NCI-H1092 (cell line): ENCODE measurements at places on chromosomes 7 and 10.

DNA sequence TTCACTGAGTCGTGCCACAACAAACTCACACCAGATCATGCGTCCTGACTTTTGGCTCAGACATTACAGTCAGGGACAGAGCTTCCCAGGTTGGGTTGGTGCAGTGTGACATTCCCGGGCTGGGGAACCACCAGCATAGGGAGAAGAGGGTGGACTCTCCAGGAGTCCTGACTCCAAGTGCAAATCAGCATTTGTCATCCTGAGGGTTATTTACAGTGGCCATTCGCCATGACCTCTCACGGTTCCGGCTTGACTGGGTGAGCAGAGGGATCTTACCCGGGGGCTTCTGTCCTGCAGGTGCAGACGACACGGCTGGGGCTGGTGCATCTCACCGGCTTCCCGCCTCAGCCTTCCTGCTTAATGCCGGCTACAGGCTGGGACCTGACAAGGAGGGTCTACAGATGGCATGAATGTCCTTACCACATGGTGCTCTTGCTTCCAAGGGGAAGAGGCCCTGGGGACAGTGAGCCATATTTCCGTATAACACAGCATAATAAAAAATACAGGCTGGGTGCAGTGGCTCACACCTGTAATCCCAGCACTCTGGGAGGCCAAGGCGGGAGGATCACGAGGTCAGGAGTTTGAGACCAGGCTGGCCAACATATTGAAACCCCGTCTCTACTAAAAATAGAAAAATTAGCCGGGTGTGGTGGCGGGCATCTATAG is 12.5 kb upstream of the INTS1 start:
- no peak for DNase-seq

DNA sequence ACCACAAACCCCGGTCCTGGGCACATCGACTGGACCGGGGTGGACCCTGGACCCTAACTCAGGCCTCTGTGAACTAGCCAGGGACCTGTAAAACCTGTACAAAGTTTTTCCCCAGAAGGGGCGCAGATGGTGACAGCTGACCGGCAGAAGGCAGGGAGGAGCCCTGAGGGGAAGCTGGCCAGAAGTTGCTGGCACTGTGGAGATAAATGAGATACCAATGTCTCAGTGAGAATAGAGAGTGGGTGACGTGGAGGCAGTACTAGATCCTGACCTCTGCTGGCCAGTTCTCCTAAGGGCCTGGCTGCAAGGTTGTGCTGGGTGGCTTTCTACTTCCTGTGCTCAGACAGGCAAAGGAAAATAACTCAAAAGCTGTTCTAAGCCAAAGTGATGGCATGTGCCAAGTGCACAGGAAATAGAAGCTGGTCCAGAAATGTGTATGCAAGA is 10.6 kb upstream of the TSPAN14 start:
- DNase-seq: no peak

DNA sequence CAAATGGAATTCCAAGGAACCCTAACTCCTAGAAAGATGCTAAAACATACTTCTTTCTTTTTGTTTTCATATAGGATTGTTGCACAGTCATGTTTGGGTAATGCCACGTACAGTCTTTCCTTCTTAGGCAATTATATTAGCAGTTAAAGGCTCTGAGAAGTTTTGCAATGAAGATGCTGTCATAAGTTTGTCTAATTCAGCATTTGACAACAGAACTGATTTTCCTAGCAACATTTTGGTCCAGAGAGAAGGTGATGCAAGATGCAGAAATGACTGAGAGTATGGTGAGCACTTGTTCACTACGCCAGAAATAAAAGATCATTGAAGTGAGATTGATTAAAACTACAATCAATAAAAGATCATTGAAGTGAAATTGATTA is 184.0 kb upstream of the PLXNA4 start:
- DNase-seq: no peak

GRCh38 chr10:92387289-92387940 is 96.4 kb downstream of the MARCHF5 start:
- no peak for DNase-seq

DNA sequence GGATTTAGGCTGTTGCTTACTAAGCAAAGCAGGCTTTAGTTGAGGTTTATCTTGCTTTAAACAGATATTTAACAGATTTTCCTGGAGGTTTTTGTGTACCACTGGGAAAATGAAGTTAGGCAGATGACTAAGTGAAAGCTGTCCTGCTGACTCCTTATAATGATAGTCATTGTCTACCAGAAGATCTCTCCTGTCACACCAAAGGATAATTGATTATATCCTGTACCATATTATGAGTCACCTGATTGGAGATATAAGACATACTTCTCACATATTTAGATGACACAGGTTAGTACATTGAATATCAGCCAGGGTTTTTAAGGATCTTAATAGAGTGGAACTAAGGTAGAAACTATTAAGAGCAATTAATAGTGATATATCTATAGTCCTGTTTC is 68.4 kb downstream of the PTEN start:
- DNase-seq: no peak

DNA sequence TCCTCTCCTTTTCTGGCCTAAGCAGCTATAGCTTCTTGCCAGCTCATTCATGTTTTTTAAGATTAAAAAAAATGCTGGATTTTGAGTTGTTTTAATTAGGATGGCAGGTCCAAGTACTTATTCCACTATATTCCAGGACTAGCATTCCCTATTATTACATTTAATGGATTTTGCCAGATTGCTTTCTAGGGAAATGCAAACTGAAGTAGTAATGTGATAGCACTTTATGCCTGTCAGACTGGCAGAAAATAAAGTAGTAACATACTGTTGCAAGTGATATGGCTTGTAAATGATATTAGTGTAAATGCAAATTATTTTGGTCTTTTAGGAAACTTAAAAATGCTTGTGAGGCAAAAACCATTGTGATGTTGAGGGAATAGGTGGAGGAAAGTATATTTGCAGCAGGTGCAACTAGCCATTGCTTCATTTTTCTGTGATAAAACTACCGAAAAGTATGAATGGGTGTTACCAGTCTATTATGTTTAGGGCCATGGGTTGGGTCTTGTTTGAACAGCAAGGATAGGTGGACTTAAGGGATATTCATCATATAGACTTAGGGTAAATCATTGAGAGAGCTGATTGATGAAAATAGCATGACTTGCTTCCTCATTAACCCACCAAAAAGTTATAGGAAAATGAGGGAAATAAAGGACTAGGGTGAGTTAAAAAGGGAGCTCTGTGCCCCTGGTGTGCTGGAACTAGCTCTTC is 19.9 kb downstream of the ZNRF2 start:
- no peak for DNase-seq

GRCh38 chr7:108310351-108310750 is 145.9 kb downstream of the NRCAM start:
- no peak for DNase-seq

DNA sequence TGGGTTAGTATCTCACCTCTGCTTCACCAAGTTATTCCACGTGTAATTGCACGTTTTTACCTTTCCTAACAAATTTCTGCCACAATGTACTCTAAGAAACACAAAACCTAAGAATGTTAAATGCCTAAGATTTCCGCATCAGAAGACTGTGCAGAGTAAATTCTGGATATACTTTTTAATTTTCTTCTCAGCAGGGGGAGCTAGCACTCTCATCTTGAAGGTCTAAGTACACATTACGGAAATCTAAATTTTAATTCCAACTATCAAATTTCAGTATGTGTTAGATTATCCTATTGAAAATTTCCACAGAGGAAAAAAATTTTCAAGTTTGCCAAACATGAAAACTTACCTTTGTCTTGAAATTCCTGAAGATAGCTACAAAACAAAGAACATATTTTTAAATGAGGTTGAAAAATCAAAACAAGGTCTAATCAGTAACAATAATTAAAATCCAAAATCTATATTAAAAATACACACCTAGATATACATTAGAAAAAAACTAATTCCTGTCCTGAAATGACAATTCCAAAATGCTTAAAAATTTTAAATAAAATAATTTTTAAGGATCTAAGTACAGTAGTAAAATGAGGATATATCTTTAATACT is 10.5 kb downstream of the SKAP2 start:
- peak; percentile 60 for DNase-seq

DNA sequence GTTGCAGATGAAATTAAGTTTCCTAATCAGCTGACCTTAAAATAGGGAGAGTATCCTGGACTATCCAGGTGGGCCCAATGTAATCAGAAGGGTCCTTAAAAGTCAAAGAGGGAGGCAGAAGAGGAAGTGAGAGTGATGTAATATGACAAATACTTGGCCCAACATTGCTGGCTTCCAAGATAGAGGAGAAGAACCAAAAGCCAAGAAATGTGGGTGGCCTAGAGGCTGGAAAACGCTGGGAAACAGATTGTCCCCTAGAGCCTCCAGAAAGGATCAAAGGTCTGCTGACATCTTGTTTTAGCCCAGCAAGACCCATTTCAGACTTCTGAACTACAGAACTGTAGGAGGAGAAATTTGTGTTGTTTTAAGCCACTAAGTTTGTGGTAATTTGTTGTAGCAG is 79.7 kb upstream of the NOBOX start:
- DNase-seq: no peak

GRCh38 chr7:36487756-36488336 is 98.2 kb downstream of the ANLN start:
- DNase-seq: peak; percentile 49

DNA sequence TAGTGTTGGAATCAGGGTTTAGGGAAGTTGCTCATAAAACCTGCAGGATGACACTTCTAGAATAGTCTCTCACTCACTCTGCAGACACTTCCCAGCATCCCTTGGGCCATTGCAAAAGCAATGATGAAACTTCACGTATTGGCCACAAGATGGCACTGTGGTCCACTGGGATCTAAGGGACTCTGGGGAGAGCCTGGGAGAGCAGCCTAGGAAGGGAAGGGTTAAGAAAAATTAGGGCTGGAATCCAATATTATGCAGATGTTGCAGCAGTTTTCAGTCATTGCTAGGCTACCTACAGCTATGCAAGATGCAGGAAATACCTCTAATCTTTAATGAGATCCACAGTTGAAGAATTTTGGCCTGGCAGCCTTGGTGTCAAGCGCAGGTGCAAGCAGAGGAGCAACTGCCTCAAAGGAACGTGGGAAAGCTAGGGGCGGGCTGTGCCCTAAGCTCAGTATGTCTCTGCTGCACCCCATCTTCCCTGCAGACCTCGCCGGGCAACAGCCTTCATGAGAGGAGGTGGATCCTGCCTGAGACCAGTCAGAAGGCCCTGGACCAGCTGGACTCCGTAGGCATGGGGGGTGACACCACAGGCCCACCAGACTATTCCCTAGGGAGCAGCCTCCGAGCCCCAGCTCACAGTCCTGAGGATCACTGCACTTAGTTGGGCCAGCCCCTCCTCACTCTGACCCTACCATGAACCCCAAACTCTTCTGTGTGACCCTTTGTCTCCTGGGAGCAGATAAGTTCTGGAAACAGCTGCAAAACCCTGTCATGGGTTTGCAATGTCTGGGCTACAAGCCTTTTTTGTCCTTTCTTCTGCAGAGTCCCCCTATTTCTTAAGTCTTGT is 127.9 kb upstream of the PRSS58 start:
- DNase-seq: peak; percentile 27

DNA sequence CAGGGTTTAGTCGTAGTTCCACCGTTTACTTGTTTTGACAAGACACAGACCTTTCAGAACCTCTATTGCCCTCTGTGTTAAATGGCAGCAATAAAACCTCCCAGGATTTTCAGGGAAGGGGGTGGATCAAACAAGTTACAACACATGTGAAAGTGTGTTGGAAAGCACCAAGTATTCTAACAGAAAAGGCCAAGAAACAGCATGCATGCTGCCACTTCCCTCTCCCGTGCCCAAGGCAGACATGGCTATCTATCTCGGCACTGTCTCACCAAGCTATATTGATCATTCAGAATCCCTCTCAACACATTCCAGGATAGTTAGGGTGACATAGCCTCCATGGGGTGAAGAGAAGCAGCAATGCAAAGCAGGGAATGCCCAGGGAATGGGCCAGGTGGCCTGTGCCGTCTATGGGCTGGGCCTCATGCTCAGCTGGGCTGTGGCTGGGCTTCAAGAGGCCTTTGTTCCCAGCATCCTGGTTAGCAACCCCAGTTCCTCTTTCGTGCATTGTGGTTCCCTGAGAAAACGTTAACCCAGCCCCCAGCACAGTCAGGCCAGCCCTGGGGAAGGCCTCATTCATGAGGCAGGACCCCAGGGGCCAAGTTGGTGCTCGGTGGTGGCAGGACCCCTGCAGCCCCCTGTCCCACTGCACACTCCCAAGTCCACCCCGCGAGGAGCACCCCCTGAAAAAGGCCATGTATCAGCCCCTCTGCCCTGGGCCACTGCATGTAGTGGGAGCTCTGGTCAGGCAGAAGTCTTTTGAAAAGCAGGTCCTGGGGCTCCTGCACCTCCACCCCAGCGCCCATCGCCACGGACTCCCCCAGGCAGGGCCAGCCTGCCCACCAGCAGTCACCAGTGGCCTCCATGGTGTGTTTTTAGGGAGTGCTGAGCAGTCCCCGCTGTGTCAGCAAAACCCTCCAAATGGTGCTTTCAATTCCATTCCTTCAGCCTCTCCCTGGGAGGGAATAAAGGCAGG is 25.5 kb downstream of the VSIR start:
- DNase-seq: no peak

DNA sequence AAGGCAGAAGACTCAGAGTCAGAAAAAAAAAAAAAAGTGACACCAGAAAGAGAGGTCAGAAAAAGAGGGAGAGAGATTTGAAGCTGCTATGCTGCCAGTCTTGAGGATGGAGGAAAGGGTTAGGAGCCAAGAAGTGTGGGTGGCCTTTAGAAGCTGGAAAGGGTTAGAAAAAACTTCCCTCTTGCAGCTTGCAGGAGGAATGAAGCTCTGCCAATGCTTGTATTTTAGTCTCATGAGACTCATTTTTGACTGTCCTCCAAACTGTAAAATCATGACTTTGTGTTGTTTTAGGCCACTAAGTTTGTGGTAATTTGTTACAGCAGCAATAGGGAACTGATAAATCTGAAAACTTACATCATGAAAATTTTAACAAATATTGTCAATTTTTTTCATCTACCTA is 127.7 kb upstream of the NOBOX start:
- DNase-seq: no peak

DNA sequence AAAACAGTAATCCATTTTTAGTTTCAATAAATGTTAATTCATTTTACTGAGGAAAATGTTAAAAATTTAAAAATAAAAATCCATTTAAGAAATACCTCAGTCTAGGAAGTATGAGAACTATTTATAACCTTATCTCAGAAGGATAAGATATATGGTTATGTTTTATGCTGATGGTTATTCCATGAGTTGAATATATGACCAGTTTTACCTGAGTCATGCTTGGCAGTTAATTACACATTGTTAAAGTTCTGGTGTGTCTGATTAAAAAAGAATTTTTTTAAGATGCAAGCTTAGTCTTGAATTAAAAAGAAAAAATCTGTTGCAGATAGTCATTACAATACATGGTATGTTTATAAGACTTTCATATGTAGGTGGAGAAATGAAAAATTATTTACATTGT is 191.7 kb downstream of the ARL4A start:
- DNase-seq: no peak

- no peak for DNase-seq
Observed at GRCh38 chr7:16581286-16581685, 54.7 kb downstream of the LRRC72 start.

GRCh38 chr10:120562956-120563355 is 105.9 kb downstream of the PLPP4 start:
- no peak for DNase-seq

- DNase-seq: no peak
Observed at GRCh38 chr10:126854726-126855495, 50.3 kb upstream of the DOCK1 start.
